ENCODE measurements at places on chromosomes 11 and 22. TPM values are rescaled to one million over a fixed set of nuclear protein-coding genes. Genes with fewer than 3 reads are reported as not detected.

GRCh38 chr11:92628401-92629292 lies 340.8 kb upstream of the MTNR1B start:
- no peak overlapping the region for H3K27ac ChIP-seq
- no peaks in the 10 kb centered on the region for H3K27me3 ChIP-seq
- H3K36me3 ChIP-seq = no peaks in the 10 kb centered on the region

Gene TUBA8
- total RNA-seq = 5.6 TPM

Gene NR1H3
- total RNA-seq = 60.9 TPM

- no peak overlapping the region for H3K27ac ChIP-seq
- DNase-seq = peak; percentile 64
- no peaks in the 10 kb centered on the region for H3K27me3 ChIP-seq
- no peaks in the 10 kb centered on the region for H3K4me1 ChIP-seq
- no peaks in the 10 kb centered on the region for H3K36me3 ChIP-seq
Observed at GRCh38 chr11:133508468-133508867, 23.8 kb downstream of the OPCML start.

GRCh38 chr11:102703826-102704493 lies 1.6 kb downstream of the MMP27 start:
- H3K27me3 ChIP-seq = no peaks in the 10 kb centered on the region
- H3K4me3 ChIP-seq = no peak overlapping the region
- no peak for DNase-seq
- no peaks in the 10 kb centered on the region for H3K36me3 ChIP-seq
- no peaks in the 10 kb centered on the region for H3K4me1 ChIP-seq

Gene ARFIP2
- 54.0 TPM for total RNA-seq

Gene TOB2
- 34.9 TPM for total RNA-seq

- no peaks in the 10 kb centered on the region for H3K36me3 ChIP-seq
- no peak overlapping the region for H3K27ac ChIP-seq
- H3K4me1 ChIP-seq = peaks cover 14% of the 10 kb centered on the region
- no peak overlapping the region for H3K4me3 ChIP-seq
Observed at GRCh38 chr11:15704064-15704463, 589.3 kb downstream of the INSC start.
